ENCODE measurements at places on chromosomes 7 and 10.

DNA sequence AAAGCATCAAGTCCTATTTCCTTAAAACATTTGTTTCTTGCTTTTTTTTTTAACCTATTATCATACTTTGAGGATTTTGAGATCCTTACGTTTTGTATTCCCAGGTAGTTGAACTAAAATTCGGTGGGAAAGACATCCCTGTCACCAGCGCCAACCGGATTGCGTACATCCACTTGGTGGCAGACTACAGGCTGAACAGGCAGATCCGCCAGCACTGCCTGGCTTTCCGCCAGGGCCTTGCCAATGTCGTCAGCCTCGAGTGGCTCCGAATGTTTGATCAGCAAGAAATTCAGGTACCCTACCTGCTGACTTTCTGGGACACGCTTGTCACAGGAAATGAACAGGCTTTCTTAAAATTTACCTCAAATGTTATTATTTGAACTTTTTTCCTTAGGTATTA, 83.0 kb upstream of the DNAJB6 start:
- DNase-seq: no peak

- DNase-seq: no peak
These were observed 84.8 kb upstream of the DIP2C start for GRCh38 chr10:774223-774622.

DNA sequence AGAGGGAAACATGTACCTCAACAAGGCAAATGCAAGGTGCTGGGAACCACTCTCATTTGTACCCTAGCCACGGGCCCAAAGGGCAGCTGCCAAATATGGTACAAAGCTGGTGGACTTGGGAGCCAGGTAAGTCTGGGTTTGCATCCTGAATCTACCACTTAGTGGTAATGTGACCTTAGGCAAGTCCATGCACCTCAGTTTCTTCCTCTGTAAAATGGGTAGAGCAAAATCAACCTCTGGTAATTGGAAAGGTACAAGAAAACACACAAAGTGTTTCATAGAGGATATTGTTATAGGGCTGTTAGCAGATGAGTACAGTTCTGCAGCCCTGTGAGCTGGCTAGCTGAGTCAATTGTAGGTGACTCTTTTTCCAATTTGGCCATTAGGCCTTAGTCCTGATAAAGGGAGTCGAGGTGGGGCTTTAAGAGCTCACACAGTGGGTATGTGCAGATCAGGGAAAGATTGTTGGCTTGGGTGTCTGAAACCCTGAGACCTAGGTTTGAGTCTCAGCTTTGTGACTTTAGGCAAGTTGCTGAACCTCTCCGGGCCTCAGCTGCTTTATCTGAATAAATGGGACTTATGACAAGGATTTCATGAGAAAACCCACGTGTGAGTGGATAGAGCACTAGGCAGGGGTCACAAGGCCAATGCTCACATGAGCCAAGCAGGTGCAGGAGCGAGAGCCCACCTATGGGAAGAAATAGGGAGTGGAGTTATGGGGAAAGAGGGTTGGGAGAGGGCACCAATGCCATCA, 121.3 kb upstream of the GDF10 start:
- DNase-seq: no peak

- no peak for DNase-seq
These were observed 82.2 kb downstream of the MDFIC start for GRCh38 chr7:115004121-115004520.

DNA sequence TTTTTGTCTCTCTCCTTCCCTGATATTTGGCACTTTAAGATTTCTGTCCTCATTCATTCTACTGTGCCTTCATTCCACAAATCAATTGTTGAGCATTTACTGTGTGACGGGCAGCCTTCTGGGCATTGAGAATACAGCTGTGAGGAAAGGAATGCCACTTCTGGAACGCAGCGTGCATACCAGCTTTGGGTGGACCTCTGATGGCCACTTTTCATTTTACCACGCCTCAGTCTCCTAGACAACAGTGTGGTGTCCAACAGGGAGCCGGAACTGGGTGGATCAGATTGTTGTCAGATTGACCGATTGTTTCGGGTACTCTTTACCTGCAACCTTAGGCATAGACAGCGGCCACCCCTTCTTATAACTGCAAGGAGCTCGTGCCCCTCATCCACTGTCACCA, 222.7 kb upstream of the DPP6 start:
- no peak for DNase-seq

Data from T-helper 2 cell treated with Interferon-gamma antibody and Interleukin-4, amounts not matched to agents 5 μg/mL and 100 μg/mL, for 36 hours (primary cell).